ENCODE measurements at places on chromosomes 16 and 17.

- no peak for DNase-seq
Measured at GRCh38 chr16:15979801-15980200, 30.4 kb downstream of the ABCC1 start.

- DNase-seq: no peak
Measured at GRCh38 chr16:86370062-86370461, 140.3 kb upstream of the FOXF1 start.

DNA sequence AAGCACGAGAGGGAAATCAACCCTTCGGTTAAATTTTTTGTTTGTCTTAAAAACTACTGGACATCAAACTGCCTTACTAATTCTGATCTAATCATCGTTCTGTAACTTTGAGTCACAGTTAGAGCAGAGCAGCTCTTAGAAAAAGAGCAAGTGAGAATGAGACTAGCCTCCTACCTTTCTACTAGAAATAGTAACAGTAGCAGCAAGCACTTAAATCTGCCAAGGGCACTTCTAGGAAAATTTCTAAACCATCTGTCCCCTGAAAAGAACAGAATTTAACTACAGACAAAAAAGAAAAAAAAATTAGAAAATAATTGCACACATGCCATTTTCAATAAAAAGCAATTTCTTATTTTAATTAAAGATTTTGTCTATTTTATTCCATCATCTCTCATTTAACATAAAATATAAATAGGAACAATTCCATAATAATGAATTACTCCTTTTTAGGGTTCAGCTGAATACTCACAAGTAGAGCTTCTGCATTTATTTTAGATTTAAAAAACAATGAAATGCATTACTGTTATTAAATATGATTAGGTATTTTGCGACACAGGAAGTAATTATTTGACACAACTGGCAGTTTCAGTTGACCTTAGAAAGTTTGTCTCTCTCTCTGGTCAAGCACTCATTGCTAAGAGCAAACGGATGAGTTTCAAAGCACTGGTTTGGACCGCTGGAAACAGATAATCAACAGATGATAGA is 250.8 kb upstream of the SOX9 start:
- DNase-seq: no peak

DNA sequence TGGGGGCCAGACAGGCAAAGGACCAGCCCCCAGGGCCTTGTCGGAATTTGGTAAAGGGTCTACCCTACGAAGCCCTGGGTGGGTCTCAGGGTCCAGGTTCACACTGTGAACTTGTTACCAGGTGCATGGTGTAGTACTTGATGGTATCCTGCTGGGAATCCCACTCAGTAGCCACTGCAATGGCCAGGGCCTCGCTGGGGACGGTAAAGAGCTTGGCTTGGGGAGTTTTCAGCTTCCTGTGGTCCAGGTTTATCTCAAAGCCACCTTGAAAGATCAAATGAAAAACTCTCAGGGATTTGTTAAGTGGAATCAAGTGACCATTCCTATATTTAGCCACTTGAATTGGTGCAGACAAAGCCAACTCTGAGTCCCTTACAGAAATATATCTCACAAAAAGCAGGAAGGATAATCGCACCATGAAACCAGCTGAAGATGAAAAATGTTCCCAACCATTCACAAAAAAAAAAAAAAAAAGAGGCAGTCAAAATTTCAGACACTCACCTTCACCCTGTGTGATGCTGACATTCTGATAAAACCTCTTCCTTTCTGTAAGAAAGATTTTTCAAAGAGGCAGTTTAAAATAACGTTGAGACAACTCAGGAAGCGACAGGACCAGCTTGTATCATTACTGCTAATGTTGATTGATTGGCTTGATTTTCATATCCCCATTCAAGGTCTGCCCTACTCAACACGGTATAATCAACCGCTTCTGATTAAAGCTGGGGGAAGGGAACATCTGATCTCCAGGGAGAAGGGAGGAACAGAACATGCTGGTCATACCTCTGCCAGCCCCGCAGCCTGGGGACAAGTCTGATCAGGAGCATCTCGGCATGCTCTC is 10.6 kb downstream of the ATPAF2 start:
- DNase-seq: no peak

DNA sequence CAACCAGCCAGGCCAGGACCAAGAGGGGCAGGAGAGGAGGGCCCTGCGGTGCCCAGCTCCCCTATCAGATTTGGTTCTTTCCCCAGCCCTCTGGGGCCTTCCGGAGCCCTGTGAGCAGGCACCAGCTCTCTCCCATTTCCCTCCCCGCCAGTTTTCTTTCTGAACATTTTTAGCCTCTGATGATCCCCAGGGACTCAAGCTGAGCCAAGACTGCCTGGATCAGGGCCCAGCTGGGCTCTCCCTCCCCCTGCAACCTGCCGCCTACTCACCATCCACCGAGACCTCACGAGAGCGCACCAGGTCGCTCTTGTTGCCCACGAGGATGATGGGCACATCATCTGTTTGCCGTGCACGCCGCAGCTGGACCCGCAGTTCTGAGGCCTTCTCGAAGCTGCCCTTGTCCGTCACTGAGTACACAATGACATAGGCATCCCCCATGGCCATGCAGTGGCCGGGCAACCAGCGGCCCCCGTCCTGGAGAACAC is 2.0 kb downstream of the RRAD start:
- DNase-seq: no peak

DNA sequence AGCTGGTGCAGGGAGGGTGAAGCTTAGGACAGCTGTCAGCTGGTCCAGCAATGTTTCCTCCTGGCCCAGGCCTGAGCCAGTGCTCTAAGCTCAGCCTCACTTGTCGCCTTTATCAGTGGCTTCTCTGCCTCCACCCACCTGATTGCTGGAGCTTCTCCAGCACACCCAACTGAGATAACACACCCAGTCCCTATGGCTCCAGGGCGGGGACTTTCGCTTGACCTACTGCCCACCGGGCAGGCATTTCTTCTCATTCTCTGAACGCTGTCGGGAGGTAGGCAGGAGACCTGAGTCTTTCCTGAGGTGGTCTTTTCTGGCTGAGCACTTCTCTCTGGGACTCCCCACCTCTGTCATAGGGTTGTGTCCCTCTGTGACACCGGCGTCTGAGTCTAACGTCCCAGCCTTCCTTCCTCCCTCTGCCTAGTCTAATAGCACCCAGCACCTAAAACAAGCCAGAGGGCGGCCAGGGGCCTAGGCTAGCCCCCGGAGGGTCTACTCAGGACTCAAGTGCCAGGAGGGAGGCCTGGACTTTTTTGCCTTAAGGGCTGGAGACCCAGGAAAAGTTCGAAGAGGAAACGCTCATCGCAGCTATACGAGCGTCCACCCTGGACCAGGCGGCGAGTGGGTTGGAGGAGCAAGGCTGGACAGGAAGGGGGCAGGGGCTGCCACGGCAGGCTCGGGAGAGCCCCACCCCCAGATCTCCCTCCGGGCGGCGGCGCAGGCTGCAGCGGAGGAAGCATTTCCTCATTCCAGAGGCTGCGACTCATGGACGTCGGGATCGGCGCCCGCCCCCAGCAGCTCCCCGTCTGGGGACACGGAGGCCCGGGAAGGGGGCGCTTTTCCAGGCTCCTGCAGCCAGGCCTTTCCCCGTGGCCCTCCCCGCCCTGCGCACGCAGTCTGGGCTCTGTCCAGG is 756 bp downstream of the TAX1BP3 start:
- DNase-seq: no peak

DNA sequence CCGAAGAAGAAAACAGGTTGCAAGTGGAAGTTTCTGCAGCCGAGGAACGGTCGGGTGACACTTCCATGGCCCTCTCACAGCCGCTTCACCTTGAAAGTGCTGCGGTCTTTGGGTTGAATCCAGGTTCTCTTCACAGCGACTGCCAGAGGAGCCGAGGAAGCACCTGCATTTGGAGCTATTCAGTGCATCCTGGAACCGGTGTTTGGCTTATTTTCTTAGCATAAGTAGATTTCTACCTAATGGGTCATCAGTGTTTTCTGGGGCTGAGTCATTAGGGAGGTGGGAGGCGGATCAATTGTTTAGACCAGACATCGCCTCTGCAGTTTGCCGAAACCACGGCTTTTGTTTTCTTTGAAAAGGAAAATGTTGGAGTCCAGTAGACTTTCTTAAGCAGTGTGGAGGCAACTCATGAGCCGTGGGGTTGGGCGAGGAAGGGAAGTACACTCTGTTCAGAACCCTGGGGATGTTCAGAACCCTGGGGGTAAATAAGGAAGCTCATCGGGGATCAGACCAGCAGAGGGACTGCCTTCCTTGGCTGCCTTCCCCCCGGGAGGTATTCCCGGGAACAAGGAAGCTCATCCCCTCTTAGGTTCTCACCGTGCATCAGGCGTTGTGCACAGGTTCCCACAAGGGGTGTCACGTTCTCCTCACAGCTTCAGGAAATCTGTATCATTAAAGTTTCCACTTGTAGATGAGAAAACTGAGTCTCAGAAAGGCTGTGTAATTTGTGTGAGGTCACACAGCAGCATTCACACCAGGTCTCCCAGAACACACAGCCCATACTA is 361.5 kb downstream of the SNX29 start:
- DNase-seq: no peak

DNA sequence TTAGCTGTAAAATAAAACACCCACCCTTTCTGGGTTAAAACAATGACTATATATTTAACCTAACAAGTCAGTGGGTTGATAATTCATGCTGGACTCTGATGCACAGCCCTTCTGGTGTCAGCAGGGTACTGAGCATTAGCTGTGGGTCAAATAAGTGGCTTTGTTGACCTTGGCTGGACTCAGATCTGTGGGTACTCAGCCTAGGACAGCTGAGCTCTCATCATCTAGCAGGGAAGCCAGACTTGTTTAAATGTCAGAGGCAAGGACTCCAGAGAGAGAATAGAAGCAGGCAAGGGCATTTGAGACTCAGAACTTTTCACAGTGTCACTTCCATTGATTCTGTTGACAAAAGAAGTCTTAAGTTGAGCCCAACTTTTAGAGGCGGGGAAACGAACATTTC is 1063.8 kb upstream of the CDH8 start:
- DNase-seq: no peak

DNA sequence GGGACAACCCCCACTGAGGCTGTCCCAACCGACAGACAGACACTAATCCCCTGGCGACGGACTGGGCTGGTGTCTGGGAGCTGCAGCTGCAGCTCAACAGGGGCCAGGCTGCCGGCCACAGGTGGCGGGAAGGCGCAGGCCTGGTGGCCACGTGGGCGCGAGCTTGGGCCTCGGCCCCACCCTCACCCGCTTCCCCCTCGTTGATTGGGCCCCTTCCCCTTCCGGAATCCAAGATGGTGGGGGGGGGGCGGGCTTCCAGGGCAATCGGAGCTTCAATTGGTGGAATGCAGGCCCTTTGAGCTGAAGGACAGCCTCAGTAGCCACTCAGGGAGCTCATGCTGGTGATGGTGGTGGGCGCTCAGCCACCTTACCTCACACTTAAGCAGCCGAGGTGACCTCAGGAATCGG is 8.7 kb upstream of the TBX4 start:
- DNase-seq: no peak

DNA sequence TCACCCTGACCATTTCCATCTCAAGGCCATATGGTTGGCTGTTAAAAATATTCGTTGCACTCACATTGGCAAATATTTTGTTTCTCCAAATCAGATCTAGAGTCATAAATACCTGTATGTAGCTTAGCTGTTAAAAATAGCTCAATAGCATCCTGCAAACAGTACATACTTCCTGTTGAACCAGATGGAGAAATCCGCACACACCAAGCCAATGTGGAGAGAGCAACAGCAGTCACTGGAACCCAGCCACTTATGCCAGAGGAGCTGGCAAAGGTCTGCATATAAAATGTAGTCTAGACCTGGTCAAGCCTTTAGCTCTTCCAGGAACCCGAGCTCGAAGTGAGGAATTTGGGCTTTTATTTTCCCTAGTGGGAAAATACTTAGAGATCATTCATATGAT is 146.4 kb upstream of the KCNJ16 start:
- DNase-seq: no peak

DNA sequence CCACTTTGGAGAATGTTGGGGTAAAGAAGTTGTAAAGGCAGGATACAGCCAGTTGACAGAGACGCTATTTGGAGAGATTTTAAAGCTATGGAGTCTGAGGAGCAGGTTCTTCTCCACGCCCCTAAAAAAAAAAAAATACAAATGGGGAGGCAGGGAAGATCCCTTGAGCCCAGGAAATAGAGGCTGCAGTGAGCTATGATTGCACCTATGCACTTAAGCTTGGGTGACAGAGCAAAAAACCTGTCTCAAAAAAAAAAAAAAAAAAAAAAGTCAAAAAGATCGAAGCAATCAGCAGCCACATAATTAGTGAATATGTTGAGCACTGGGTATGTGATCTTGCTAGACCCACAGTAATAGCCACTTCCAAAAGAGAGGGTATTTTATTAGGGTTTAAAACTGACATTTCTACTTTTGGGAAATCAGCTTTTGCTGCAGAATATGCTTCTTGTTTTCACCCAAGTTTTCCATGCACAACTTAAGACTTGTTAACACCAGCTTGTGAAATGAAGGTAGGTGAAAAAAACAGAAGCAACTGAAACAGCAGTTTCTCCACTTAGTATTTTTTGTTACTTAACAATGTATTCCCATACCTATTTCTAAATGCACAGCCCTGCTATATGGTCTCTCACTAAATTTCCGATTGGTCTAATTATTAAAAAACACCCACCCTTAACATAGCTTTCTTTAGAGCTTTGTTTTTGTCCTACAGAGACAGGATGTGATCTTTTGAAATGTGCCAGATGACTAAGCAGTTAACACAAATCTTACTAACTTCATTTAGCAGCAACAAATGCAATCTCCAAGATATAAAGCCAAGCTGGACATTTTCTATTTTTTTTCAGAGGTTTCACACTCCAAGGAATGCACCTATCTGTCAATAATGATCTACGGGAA is 2.5 kb upstream of the ARL6IP1 start:
- DNase-seq: no peak

DNA sequence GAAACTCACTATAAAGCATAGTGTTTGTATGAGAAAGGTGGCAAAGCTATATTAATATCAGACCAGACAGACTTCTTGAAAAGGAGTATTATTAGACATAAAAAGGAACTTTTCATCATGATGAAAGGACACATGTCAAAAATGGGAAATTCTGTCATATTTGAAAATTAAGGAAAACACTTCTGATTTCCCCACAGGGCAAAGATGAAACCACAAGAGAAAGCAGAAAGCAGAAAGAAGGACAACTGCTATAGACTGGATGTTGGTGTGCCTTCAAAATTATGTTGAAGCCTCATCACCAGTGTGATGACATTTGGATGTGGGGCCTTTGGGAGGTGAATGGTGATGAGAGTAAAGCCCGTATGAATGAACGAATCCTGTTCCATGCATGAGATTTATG is 193.0 kb downstream of the STX8 start:
- DNase-seq: no peak
